ENCODE measurements at places on chromosomes 11 and 22.

GRCh38 chr11:93904716-93905115 is 54.3 kb upstream of the VSTM5 start:
- no peak for DNase-seq

GRCh38 chr11:10496296-10496936 is 41.4 kb downstream of the AMPD3 start:
- no peak for DNase-seq

GRCh38 chr11:73167363-73167954 is 25.3 kb upstream of the FCHSD2 start:
- DNase-seq: no peak

- DNase-seq: no peak
These were observed 163.2 kb downstream of the FAT3 start for GRCh38 chr11:92387859-92388258.

DNA sequence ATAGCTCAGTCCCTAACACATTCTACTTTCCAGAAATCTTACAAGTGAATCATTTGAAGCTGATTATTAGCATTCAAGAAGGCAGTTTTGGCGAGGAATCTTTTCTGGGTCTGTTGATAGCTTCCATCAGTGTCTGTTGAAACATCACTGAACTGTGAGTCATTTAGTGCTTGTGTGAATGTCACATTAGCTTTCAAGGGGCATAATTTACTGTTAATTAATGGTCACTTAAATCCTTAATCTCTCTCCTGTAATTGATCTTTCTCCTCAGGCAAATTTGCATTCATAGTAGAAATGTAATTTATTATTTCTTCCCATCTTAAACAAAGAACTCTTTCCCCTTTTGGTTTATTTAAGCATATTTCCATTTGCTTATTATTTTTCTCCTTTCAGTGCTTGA is 2.6 kb downstream of the HTR3B start:
- no peak for DNase-seq

DNA sequence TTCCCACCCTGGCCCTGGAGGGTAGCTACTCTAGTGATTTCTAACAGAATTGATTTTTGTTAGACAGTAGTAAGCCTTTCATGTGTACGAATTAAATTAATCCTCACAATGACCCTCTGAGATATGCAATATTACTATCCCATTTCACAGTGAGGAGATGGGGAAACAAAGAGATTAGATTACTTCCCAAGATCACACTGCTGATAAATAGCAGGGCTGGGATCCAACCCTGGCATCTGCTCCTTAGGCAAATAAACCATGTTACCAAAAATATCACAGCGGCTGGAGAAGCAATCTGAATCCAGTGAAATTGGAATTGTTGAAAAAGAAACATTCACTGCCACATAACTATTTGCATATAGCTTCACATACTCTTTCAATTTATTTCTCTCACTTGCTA is 12.8 kb upstream of the CAVIN3 start:
- no peak for DNase-seq

Data from astrocyte of the cerebellum (primary cell).